ENCODE measurements at places on chromosomes 3 and 15. TPM values are rescaled to one million over a fixed set of nuclear protein-coding genes. Genes with fewer than 3 reads are reported as not detected.

DNA sequence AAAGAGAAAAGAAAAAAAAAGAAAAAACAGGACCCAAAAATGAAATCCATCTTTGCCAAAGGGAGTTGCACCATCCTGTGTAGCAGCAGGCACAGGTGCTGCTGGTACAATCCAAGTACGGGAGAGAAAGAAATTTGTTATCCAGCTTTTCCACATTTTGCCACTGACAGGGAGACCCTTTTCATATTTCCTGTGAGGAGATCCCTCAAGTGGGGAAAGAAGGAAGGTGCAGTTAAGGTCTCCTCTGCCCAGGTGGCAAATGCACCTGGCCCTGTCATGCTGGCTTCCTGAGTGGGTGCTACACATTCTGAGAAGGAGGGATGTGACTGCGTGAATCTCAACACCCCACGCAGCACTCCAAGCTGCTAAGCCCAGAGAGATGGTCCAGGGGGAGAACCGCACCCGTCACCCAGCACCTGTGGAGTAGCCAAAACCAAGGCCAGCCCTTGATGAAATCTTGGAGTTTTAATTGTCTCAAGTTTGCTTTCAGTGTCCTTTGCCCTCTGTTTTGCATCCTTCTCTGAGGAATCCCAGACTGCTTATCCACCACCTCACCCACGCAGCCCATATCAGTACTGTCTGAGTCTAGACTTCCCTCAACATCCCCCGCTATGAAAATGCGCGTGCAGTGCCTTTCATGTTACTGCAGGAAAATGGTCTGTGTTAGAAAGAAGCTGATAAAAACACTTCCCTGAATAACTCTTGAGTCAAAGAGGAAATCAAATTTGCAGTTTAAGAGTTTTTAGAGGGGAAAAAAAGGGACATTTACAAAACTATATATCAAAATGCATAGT, 141.9 kb upstream of the THBS1 start:
- DNase-seq: no peak

GRCh38 chr3:47121409-47121808, 42.5 kb downstream of the SETD2 start:
- DNase-seq: no peak

DNA sequence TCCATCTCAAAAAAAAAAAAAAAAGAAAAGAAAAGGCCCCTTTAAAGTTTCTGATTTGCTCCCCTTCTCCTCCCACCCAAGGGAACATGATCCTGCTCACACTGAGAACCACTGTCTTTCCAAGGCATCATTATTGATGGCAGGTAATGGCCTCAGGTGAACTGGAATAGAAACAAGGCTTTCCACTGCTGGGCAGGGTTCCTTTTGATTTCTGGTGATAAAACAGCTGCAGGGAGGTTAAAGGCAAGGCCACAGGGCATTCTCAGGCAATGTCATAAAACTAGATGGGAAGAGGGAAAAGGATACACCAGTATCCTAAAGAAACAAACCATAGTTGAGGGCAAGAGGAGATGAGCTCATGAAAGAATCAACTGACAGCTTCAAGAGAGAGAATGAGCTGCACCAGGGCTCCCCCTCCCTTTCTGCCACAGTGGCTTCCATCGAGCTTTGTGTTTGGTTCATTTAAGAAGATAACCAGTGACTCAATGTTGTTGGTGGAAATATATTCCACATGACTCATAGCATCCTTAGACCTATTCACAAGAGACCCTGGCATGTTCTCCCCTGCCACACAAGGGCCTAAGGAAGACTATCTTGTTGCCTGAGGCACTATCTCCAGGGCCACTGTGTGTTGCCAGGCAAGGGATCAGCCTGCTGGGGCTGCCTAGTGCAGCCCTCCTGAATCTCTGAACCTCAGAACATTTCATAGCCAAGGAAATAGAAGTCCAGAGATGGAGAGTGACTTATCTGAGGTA, 86.4 kb downstream of the WDR76 start:
- no peak for DNase-seq

GRCh38 chr3:57029924-57030323, 30.5 kb upstream of the SPATA12 start:
- DNase-seq: no peak

DNA sequence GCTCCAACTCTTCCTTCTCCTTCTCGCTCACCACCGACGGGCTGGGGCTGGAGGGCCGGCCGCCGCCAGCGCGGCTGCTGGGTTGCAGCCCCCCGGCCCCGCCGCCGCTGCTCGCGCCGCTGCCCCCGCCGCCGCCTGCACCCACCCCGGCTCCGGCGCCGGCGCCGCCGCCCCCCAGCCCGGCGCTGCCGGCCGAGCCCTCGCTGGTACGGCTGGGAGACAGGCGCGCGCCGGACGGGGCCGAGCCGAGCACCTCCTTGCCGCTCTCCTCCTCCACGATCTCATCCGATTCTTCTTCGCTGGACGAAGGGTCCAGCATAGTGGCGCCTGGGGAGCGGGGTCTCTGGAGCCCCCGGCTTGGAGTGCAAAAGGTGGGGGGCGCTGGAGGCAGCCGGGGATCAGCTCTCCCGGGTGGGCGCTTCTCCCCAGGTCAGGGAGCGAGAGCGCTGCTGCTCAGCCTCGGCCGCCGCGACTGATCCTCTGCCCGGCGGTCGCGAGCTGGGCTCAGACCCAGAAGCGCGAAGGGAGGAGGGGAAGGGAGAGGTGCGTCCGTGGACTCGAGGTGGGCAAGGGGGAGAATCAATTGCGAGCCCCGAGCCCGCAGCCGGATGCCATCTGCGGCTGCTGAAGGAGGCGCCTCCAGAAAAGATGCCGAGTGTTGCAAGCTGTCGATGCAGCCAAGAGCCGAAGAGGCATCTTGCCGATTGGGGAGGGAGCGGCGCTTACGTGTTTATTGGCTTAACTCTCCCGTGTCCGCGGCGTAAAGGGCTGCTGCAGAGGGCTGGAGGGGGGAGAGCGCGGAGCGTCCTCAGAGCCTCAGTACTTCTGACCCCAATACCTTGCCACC, at the start of gene CADPS:
TSS of gene CADPS (minus strand) at position 706 of the 847 bp plus-strand sequence. CDS start at position 319, 387 bp downstream.
- no peak for DNase-seq

GRCh38 chr15:101045236-101045646, 126.1 kb downstream of the LRRK1 start:
- peak; percentile 91 for DNase-seq

- no peak for DNase-seq
These were observed 119.9 kb downstream of the IMPG2 start for GRCh38 chr3:101200461-101200860.

DNA sequence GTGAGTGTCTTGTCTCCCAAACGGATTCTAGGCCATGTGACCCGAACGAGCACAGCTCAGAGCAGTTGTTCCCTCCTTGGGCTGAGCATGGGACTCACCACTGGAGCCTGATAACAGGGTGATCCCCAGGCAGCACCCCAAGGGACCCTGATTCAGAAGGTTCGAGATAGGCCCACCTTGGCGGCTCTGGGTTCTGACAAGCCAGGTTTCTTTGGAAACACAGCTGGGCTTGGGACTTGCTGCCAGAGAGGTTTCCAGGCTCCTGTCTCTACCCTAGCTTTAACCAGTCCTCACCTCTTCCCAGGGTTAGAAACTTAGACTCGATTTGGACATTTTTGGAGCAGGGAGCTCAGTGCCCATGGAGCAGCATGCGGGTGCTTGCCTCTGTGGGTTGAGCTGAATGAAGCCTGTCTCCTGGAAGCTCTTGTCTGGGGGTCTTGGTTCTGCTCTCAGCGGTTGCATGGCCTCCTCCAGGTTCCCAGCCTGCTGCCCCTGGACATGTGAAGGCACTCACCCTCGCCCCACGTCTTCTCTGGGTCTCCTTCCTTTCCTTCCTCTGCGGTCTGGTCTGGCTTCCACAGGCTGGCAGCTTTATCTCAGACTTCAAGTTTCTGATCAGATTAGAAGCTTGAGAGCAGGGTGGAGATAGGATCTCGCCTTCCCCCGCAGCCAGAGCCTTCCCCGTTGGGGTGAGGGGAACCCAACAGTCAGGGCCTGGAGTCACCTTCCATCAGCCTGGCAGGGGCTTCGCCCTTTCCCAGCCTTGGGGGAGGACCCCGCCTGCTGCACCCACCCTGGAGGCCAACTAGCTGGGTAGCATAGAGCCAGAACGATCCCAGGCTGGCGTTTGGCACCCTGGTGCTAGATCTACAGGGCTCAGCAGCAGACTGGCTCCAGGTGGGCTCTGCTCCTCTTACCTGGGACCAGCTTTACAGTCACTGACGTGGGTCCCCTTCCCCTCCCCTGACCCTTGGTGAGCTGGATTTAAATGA, 21.0 kb downstream of the PAQR5 start:
- DNase-seq: no peak

- no peak for DNase-seq
These were observed 192.0 kb downstream of the UBE2E2 start for GRCh38 chr3:23395115-23395514.

ITGA11 gene
- 15.5 TPM for total RNA-seq

SNTN gene
- total RNA-seq: not detected

ITIH1 gene
- total RNA-seq: 0.98 TPM

EPHA3 gene
- 24.1 TPM for total RNA-seq

Measured in vagina (tissue), 2 donors.